ENCODE measurements at places on chromosomes 5 and 9.

DNA sequence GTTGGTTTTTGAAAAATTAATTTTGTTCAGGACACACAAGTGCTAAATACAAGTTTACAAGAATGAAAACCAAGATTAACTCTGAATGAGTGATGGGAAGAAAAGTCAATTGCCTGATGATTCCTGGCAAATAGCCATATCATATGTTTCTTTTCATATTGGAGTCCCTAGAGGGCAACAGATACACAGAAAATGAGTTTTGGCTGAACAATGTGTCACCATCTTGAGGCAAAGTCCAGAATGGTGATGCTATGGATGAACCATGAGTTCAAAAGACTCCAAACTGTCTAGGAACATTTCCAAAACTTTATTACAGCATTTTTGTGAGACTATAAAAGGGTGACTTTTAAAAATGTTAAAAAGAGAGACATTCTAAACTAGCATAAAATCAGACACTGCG lies 382.9 kb downstream of the TMEM161B start:
- no peak for DNase-seq

DNA sequence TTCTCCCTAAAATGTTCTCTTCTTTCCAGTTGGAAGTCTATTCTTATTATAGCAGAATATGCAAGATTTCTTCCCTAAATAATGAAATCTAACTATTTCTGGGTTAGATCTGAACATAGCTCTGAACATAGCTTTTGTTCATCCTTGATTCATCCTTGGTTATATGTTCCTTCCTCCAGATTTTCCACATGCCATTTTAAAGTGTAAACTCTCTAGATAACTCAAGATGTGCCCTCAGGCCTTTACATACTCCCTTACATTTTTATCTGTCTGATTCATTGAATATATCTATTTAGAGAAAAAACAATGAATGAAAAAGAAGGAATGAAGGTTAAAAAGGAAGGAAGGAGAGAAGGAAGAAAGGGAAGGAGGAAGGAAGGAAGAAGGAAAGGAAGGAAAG lies 100.9 kb downstream of the FBXO38 start:
- DNase-seq: no peak

DNA sequence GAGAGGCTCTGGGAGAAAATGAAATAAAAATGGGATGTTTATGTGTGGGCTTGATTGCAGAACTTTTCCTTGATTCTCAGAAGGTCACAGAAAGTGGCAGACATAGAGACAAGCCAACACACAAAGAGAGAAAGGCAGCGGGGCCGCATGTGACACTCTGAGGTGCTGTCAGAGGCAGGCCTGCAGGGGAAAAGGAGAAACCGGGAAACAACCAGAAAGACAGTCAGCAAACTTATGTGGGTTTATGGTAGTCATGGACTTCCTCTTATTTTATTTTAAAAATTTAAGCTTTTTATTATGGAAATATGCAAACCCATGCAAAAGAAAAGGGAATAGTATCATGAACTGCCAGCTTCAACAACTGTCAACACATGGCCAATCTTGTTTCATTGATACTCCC lies 16.3 kb upstream of the IGFBPL1 start:
- DNase-seq: no peak

- no peak for DNase-seq
Observed at GRCh38 chr5:118611332-118611945, 376.9 kb downstream of the DTWD2 start.

DNA sequence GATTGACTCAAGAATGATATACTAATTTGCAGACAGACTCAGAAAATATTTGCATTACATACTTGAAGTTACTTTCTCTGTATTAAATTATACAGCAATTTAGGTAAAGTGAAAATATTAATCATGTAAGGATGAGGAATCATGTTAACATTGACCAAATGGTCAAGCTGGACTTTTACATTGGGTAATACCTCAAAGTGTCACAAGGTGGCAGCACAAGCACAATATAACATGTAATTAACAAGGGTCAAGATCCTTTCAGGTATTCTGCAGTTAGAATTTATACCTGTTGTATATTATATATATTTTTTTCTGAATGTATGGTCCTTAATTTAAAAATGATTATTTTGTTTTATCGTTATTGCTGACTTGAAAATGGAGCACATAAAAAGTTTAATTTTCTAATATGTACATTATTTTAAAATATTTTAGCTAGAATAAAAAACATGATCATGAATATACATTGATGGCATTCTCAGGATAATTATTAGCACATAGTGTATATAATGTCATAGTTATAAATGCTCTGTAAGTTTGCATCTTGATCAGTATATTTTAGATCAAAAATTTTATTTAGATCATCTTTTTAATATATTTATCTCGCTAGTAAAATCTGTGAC lies 8.6 kb downstream of the HAPLN1 start:
- no peak for DNase-seq
